Brain microvascular endothelial cell (primary cell): ENCODE measurements at places on chromosomes 4 and X.

DNA sequence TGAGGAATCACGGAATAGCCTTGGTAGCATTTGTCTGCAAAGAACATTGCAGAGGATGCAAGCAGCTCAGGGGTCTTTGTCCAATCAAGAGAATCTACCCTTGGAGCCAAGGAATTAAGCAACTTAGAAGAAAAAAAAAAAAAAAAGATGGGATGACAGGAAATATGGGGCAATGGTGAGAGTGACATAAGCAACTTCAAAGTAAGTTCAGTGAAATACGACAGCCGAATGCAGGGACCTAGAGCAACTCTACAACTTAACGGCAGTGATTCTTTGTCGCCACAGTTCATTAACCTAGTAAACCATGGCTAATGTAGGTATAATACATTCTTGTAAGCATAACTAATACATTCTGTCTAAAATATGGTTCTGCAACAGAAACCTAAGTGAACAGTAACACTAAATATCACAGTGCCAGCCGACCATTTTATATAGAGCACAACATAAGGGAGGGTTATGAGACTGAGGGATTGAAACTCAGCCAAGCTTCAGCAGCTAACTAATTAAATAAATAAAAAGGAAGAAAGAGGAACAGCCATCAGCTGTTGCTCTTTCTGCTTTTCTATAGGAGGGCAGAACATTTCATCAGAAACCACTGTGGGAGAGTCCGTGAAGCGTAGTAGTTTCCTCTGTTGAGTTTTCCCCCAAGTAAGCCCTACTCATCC, 74.7 kb downstream of the PPARGC1A start:
- no peak for DNase-seq

- DNase-seq = no peak
Observed at GRCh38 chr4:167964766-167965373, 127.5 kb upstream of the ANXA10 start.

DNA sequence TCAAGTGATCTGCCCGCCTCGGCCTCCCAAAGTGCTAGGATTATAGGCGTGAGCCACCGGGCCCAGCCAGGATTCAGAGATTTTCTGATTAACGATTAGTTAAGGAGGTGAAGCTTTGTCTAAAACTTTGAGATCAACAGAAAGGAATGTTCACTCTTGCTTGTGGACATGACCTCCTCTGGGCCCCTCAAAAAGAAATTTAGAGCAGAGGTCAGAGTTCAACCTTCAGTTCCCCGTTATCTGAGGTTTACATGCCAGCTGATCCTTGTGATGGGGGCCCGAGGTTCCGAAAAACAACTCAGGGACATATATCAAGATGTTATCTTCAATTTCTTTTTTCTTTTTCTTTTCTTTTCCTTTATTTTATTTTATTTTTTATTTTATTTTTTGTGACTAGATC, 54.6 kb downstream of the DDX3X start:
- no peak for DNase-seq

GRCh38 chr4:23768541-23768940, 121.3 kb downstream of the PPARGC1A start:
- DNase-seq = no peak

GRCh38 chrX:139831675-139832456, 101.0 kb downstream of the ATP11C start:
- DNase-seq = peak; percentile 24

DNA sequence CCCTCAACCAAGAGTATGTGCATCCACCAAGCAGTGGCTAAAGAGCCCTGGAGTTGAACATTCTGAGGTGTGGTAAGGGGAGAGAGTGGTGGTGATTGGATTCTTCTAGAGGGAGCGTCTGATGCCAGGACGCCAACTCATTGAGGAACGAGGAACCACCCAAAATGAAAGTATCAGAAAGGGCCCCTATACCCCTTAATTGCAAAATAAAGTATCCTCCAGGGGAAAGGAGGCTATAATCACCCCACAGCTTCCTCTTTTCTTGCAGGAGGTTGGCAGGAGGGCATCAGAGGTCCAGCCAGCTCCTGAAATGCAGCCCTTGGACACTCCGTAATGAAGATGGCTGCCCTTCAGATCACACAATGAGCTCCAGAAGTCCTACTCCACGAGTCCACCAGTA, 5.3 kb upstream of the KIAA1210 start:
- DNase-seq = no peak

- no peak for DNase-seq
Observed at GRCh38 chr4:39620551-39621313, 17.9 kb downstream of the SMIM14 start.

DNA sequence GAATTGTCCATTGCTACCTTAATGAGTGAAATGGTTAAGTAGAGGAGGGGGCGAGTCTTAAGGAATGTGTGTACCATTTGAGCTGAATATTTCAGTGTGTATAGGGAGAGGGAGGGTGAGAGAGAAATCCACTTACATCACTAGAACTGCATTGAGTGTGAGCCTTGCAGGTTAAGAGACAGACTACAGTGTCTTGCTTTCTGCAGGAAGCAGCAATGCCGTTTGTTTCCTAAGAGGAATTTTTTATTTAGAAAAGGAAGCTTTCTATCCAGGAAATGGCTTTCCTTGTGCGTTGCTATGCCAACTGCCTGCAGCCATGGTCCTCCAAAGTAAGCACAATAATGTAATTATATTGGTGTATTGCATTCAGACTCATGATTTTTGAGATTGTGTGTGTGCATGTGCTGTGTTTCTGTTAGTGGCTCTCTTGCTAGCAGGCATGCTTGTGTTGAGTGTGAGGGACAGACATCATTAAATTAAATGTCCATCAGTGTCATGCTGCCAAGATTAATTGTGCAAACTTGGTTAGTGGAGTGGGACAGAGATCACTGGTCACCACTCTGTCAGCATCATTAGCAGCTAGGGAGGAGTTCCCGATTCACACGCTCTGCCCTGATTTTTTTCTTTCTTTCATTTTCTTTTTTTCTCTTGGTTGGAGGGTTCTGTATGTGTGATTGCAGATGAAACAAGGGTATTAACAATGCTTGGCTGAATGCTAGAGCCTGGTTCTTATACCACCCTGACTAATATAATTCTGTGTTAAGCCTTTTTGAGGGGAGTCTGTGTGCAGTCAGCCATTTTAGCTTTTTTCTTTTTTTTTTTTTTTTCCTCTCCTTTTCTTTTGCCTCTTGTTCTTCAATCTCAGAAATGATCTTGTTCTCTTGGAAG, 164.3 kb downstream of the RAPGEF2 start:
- DNase-seq = no peak

GRCh38 chr4:76984788-76985211, 35.2 kb downstream of the SEPTIN11 start:
- DNase-seq = peak; percentile 99

GRCh38 chr4:24244663-24245490, 339.5 kb downstream of the DHX15 start:
- no peak for DNase-seq

GRCh38 chrX:74251006-74251930, 52.7 kb upstream of the ZCCHC13 start:
- no peak for DNase-seq

DNA sequence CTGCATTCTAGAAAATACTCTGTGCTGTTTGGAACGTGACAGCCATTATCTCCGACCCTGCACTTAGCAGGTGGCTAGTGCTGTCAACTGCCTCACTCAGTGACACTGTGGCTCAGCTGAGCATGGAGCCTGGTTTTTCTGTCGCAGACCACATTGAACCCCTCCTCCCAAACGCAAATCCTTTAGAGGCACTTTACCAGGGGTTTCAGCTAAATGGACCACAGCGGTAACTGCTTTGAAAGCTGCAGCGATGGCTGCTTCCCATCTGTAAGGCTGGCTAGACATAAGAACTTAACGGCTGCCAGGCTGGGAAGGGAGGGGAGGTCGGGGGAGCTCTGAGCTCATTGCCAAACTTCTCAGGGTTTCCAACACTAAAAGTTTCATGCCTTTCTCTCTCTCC, 8.1 kb downstream of the SLC34A2 start:
- DNase-seq = no peak

DNA sequence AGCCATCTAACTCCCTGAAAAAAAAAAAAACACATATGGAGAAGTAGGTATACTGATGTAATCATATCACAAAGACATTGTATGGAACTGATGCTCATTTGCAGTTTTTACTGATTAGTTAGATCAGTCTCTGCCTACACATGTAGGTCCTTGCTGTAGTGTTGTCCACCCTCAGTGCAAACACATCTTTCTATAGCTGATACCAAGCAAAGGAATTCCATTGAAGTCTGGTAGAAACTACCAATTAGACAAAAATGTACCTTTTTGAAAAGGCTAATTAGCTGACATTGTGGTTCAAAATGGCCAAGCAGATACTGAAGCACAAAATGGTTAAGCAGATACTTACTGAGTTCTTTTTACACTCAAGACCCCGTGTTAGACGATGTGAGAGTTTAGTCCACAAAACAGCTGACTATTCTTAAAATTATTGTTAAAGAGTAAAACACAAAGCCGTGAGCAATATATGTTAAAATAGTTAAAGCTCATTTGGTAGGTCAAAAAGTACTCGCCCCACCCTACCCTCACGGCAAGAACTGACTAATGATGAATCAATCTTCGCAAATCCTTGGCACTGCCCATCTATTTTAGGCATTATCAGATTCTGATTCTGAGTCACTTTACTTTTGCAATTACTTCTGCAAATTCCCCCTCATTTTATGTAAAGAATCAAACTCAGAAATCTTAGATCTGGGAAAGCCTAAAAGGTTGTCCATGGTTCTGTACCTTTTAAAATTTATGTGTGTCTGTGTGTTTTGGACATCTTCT, 40.4 kb downstream of the COL4A6 start:
- peak; percentile 27 for DNase-seq

DNA sequence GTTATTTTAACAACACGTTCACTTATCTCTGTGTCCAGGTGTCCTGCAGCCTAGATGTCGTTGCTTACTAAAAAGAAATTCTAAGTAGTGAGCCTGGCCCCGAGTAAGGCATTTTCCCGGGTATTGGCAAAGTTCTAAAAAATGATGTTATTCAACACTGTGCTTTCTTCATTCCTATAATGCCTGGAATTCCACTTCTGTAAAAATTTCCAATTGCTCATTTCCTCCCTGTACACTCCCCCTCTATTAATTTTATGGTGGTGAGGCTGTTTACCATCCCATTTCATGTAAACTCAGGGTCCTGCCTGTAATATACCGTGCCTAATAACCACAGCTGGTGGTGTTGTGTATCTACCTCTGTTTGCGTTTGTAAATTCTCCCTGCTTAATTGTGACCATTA, 14.2 kb downstream of the BST1 start:
- DNase-seq = peak; percentile 24
